Activated CD8-positive, alpha-beta memory T cell treated with anti-CD3 and anti-CD28 coated beads for 24 hours (primary cell): ENCODE measurements at places on chromosomes 12 and 14.

DNA sequence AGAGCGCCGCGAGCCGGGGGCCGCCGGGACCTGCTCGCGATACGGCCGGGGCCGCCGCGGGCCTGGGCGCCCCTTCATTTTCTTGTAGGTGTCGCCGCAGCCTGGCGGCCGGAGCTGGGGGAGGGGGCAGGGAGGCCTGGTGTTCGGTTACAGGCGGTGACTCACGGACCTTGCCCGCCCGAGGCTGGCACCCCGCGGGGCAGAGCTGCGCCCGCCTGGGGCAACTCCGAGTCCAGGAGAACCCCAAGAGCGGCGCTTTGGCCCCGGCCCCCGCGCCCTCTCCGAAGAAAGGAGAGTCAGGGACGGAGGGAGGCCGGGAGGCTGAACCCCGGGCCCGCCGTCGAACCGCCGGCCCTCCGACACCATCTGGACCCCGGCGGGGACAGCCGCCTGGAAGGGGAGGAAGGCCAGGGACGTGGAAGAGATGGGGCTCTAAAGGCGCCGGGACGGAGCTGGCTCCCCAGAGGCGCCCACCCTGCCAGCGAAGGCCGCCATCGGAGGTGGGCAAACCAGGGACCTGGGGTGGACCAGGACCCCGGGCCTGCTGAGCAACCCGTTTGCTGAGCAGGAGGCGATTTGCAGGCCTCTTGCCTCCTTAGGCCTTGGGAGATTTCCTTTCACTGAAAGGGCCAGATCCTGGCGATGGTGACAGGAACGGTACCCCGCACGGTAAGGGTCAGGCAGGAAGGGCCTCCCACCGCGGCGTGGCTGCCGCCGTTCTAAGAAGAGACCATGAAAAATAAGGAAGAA, 843 bp upstream of the NUAK1 start:
- DNase-seq: no peak

GRCh38 chr12:57430112-57430930, 522 bp downstream of the R3HDM2 start:
- peak; percentile 83 for DNase-seq

GRCh38 chr14:81179631-81180030, 41.1 kb downstream of the GTF2A1 start:
- DNase-seq: no peak

- no peak for DNase-seq
These were observed 155.0 kb downstream of the CRADD start for GRCh38 chr12:93832131-93832530.
